ENCODE measurements at places on chromosomes 13 and 19.

GRCh38 chr13:20559659-20560356 is 7.1 kb upstream of the IFT88 start:
- no peak for DNase-seq

DNA sequence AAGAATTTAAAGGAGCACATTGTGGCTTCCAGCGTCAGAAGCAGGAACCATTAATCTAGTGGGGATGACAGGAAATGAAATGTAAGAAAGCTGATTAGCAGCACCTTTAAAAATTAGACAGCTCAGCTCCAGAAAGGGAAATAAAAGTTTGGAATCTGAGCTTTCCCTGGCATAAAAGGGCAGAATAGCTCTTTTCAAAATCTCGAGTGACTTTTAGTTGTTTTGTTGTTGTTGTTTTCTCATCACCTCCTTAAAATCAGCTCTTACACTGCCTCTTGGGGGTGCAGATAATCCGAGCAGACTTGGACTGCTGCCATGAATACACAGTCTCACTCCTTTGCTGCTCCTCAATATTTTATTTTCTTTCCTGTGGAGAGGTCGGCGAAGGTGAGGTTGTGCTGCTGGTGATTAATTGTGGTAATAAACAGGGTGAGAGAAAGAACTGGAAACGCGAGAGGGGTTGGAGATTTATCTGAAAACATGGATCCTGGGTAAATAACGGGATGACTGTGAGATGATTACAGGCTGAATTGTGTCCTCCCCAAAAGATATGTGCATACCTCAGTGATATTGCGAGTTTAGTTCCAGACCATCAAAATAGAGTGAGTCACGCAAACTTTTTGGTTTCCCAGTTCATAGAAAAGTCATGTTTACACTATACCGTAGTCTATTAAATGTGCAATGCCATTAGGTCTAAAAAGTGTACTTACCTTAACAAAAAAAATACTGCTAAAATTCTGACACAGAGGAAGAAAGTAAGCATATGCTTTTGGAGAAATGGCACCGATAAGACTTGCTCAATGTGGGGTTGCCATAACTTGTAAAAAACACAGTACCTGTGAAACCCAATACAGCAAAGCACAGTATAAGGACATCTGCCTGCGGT is 787.7 kb downstream of the UQCRFS1 start:
- no peak for DNase-seq

GRCh38 chr13:31891472-31891871 is 140.1 kb upstream of the FRY start:
- no peak for DNase-seq

- no peak for DNase-seq
Observed at GRCh38 chr13:28557725-28558520, 63.0 kb upstream of the FLT1 start.

GRCh38 chr13:27171244-27171826 is at the start of gene USP12:
Gene USP12 (minus strand): TSS chr13:27171811. CDS start chr13:27171639, 172 bp downstream.
- DNase-seq, result no peak

- no peak for DNase-seq
Observed at GRCh38 chr13:84366506-84366905, 484.2 kb upstream of the SLITRK1 start.

DNA sequence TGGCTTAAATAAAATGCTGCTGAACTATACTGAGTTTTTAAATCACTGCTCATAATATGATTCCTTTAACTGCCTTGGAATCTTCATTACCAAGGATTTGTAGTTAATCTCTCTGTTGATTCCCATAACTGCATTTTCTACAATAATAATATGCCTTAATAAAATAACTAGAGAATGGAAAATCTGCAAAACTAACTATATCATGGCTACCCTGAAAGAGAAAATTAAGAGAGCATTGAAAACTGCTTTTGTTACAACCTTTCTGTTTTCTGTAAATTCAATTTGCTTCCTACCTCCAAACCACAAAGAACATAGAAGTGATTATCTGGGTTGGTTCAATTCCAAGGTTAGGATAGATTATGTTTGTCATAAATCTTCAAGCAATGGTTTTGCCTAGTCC is 202.8 kb upstream of the ATXN8OS start:
- DNase-seq, result no peak

All from nucleus accumbens (tissue), 56 donors.